ENCODE measurements at places on chromosomes 1 and 21.

DNA sequence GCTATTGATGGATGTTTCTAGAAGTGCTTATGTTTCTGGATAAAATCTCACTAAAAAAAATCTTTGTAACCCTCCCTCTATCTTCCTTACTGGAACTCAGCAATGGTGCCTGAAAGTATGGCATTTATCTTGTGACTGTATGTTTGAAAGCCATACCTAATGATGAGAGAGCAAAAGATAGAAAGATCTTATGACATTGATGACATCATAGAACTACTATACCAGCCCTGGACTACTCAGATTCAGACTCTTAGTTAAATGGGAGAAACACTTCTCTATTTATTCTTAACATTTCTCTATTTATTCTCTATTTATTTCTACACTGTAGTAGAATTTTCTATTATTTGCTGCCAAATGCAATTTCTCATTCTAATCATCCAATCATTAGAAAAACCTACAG lies 32.7 kb upstream of the SYCP1 start:
- no peak for DNase-seq

DNA sequence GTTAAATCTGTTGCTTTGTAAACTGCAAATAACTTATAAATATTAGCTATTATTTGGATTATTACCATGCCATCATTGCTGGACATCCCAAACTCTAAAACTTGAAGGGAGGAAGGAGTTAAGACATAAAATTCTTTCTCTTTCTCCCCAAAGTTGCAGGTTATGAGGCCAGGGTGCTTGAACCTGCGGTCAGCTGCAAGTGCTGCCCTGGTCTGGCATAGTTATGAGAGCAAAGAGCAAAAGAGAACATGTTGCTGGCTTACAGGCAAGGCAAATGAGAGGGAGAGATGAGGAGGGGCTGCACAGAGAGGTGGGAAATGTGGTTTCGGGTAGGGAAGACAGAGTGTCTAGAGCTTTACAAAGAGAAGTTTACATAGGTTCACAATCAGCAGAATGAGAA lies 30.8 kb downstream of the GADD45A start:
- DNase-seq = no peak

GRCh38 chr1:89546082-89546889 lies 21.7 kb downstream of the LRRC8B start:
- DNase-seq = peak; percentile 39

GRCh38 chr1:15830258-15830657 lies 17.2 kb upstream of the SPEN start:
- DNase-seq = no peak

DNA sequence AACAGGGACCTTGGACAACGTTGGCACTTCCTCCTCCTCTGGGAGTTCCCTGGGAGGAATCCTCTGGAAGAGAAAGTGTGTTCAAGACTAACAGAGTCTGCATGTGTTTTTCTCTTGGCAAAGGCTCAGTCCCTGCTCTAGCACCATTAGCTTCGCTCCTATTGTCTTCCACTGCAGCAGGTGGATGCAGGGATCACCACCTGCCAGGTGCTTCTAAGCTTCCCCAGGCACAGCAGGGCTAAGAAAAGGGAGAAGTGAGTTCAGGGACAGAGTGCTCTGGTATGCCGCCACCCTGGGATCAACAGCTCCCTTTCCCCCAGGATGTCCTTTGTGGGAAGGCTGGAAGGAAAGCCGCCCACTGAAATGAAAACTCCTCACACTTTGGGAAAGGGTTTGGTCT lies 43.9 kb upstream of the IL20 start:
- DNase-seq = no peak

GRCh38 chr1:199261328-199261727 lies 622.5 kb downstream of the PTPRC start:
- no peak for DNase-seq

GRCh38 chr1:52119301-52120079 lies 22.4 kb upstream of the ZFYVE9 start:
- no peak for DNase-seq

DNA sequence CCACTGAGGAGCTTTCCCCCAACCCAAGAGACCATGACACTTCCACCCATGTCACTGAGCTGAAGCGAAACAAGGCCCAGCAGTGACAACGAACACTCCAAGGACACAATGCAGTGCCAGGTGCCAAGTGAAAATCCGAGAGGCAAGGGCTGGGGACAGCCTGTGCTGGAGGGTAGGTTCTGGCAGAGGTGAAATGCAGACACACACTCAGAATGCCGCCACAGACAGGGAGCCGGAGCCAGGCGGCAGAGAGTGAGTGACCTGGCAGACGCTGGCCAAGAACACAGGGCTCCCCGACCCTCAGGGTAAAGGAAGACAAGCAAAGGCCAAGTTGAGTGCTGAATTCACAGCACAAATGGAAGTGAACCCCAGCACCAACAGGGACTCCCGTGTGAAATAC lies 78.9 kb downstream of the CD46 start:
- no peak for DNase-seq

DNA sequence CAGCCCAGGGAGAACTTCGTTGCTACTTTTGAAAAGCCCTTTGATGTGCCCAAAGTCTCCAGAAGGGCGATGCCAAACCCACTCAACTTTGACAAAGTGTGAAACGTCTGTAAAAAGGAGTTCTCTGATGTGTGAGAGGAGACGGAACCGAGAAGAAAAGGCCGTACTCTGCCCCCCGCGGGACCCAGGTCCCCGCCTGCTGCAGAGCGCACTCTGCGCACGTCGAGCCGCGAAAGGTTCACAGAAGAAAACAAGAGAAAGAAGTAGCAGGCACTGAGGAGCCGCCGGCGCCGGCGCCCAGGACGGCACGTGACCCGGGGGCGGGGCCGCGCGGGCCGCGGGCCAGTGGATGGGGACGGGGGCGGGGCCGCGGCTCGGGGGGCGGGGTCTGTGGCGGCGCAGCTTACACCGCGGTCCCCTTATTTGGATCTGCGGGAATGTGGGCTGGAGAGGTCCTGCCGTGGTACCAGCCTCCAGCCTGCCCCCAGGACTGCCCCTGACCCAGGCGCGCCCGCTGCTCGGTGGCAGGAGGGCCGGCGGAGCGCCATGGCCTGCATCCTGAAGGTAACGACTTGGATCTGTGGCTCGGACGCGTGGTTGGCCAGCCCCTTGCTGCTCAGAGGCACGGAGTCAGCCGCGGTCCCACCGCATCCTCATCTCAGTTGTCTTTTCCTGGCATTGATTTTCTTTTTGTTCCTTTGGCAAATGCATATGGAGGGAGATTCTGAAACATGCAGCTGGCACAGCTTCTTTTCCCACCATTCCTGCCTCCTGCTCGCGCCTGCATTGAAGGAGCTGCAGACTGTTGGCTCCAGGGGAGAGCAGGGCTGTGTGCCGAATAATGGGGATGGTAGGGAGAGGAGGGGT lies at the start of gene ST6GALNAC3:
TSS of gene ST6GALNAC3 (plus strand) at position 426 of the 867 bp plus-strand sequence.
- peak; percentile 47 for DNase-seq

GRCh38 chr1:245060684-245061374 lies 94.0 kb upstream of the KIF26B start:
- DNase-seq = peak; percentile 38

DNA sequence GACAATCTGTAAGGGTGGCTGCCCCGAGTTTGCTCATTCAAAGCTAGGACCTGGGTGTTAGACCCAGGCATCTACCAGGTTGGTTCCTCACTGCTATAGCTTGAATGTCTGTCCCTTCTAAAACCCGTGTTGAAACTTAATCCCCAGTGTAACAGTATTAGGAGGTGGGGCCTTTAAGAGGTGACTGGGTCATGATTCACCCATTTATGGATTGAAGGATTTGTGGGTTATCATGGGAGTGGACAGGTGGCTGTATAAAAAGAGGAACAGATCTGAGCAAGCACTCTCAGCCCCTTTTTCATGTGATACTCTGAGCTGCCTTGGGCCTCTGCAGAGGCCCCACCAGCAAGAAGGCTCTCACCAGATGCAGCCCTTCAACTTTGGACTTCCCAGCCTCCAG lies 29.4 kb downstream of the PSMG1 start:
- no peak for DNase-seq

DNA sequence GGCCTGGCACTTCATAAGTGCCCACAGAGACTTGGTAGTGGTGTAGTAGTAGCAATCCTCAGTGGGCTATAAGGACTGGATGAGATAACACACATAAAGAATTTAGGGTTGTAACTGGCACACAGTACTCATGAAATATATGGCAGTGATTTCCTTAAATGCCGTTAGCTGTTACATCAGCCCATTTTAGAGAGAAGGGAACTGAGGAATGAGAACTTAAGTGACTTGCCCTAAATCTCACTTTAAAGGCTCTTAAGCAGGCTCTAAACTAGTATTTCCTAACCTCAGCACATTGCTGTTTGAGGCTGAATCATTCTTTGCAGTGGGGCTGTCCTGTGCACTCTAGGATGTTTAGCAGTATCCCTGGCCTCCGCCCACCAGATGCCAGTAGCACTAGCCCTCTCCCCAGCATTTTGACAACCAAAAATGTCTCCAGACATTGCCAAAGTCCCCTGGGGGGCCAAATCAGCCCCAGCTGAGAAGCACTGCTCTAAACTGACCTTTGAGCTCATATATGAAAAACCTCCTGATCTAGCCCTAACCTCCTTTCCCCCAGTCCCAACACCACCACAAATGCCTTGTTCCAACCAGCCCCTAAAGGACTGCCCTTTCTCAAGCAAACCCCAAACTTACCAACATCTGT lies 11.6 kb downstream of the CAMK2N1 start:
- peak; percentile 30 for DNase-seq

DNA sequence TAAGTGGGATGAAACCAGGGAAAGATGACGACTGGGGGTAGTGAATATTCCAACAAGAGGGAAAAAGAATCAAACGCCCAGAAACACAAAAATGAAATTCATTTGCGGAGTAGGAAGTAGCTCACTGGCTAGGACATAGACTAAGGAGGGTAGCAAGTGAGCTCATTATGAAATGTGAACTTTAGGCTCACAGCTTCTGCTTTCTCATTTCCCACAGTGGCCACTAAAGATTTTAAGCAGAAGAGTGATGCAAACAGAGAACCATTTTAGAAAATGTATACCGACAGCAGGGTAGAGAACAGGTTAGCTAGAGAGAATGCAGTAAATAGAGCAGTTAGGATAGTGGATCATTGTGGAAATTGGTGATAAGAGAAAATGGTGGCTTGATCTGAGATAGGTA lies 3.5 kb downstream of the CD48 start:
- no peak for DNase-seq

GRCh38 chr21:34004974-34005373 lies 68.4 kb upstream of the MRPS6 start:
- no peak for DNase-seq

GRCh38 chr1:226123591-226124471 lies 61.3 kb downstream of the H3-3A start:
- DNase-seq = peak; percentile 17

DNA sequence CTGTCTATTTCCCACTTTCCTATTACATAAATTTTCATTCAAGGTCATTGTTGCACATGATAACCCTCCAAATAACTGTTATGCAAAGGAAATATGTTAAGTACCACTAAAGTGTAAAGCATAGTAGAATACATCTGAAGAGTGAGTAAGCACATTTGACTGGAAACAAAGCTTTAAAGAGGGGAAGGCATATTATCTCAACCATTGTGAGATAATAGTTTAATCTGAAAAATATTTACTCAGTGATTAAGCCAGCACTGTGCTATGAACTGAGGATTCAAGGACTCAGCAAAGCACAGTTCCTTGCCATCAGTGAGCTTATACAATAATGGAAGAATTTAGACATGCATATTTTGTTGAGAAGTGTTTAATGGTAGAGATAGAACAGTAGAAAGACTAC lies 127.4 kb downstream of the HMCN1 start:
- DNase-seq = peak; percentile 59

DNA sequence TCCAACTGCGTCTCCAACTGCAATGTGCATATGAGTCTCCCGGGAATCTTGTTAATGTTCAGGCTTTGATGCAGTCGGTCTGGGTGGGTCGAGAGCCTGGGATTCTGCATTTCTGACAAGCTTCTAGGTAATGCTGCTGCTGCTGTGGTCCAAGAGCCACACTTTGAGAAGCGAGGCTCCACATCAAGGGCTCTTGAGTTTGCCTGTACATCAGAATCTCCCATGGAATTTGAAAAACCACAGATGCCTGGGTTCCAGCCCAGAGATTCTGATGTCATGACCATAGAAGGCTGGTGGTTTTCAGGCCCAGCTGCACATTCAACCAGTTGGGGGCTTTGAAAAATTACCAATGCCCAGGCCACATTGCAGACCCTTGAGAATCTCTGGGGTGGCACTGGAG lies 93.9 kb upstream of the TARDBP start:
- DNase-seq = peak; percentile 65

DNA sequence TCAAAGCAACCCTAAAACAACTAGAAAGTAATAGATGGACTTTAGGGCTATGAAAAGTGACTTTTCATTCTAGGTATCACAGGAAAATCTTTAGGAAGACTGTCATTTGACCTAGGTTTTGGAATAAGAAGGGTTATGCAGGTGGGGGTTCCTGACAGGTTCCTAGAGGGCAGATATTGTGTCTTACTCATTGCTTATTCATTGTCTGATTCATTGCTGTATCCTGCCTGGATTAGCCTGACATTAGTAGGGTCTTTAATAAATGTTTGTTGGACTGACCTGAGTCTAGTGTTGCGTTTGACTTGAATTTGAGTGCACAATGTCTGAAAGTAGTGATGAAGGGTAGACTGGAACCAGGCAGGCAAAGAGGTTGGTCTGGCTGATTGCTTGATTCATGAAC lies 6.0 kb downstream of the FNBP1L start:
- DNase-seq = no peak

GRCh38 chr1:241962153-241962552 lies 4.6 kb downstream of the BECN2 start:
- DNase-seq = no peak

All from IMR-90 (cell line).